ENCODE measurements at places on chromosomes 3 and 15.

- DNase-seq: no peak
These were observed 6.4 kb upstream of the ANKRD63 start for GRCh38 chr15:40289140-40289775.

DNA sequence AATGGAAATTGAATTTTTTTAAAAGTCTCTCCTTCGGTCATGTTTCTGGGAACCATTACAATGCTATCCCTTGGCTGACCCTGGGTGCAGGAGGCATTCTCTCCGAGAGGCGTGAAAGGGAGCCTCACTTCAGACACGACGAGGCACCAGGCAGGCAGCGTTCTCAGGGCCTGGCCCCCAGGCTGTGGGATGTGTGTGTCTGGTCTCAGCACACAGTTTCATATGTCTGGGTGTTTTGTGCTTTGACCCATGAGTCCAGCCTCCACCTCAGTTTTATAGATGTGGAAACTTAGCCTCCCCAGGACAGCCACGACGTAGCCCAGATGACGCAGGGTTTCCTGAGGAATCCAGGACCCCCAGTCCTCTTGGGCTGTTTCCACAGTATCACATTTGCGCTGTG lies 34.0 kb downstream of the FGD5 start:
- DNase-seq: no peak

DNA sequence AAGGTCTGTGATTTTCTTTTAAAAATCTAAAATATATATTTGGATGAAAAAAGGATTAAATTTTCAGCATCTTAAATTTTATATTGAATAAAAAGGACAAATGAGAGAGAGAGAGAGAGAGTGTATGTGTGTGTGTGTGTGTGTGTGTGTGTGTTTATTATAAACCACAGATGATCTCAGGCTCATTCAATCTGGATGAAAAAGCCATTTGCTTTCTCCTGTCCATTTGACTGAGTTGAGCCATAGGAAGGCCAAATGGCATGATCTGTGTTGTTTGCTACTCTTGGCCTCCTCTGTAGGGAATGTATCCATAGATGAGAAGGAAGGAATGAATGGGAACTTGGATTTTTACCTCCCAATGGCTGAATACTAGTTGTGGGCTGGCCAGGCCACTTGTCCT lies 92.5 kb upstream of the MEX3B start:
- no peak for DNase-seq

- no peak for DNase-seq
These were observed 59.5 kb downstream of the FNDC3B start for GRCh38 chr3:172098698-172099494.

DNA sequence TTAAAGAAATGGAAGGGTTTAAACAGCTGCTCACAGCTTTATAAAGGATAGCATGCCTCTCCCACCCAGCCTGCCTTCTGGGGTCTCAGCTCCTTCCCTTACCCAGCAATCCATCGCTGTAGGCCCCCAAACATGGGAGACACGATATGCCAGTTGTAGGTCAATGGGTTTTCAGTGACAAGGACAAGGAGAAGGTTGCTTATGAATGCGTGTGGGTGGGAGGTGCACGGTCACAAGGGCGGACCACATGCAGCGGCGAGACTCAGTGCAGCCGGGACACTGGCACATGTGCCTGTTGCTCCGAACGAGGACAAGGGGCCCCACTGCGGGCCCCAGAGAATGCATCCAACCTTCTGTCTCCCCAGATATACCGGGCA lies 67.0 kb downstream of the MGLL start:
- no peak for DNase-seq

- DNase-seq: no peak
These were observed 83.6 kb downstream of the PDZRN3 start for GRCh38 chr3:73540969-73541740.

- DNase-seq: no peak
These were observed 730 bp downstream of the FETUB start for GRCh38 chr3:186640929-186641328.

- DNase-seq: no peak
These were observed 200.6 kb downstream of the SEMA6D start for GRCh38 chr15:47917881-47918280.

GRCh38 chr15:101201411-101202174 lies 50.3 kb downstream of the CHSY1 start:
- DNase-seq: peak; percentile 93

- DNase-seq: no peak
These were observed 9.9 kb downstream of the PDIA5 start for GRCh38 chr3:123076496-123077418.

DNA sequence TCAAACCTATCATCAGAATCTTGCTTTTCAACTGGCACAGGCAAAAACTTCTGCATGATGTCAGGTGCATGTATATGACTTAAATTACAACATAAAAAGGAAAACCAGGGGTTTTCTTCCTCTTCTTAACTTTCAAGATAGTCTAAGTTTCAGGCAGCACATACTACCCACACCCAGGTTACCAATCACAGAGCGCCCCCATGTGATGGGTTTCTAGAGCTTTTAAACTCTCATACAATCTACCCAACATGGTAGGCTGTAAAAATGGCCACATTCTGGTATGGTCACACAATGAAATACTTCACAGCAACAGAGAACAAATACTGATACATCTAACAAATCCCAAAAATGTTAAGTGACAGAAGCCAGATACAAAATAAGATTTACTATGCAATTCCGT lies 7.4 kb downstream of the MESD start:
- DNase-seq: no peak

- no peak for DNase-seq
These were observed 46.7 kb upstream of the PROK2 start for GRCh38 chr3:71831599-71831998.

DNA sequence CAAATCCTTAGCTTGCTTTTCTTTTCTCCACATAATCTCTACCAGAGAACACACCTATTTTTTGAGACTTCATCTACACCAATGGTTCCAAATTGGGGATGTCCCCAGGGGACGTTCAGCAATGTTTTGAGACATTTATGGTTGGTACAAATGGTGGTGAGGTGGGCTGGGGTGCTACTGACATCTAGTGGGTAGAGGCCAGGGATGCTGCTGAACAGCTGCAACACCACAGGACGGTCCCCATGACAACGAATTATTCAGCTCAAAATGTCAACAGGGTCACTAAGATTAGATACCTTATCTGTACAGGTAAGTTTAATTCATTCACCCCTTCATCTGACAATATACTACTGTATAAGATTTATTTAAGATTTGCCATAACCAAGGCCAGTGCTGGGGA lies 14.4 kb downstream of the GK5 start:
- DNase-seq: no peak

GRCh38 chr15:59410391-59410896 lies 27.5 kb upstream of the FAM81A start:
- no peak for DNase-seq

DNA sequence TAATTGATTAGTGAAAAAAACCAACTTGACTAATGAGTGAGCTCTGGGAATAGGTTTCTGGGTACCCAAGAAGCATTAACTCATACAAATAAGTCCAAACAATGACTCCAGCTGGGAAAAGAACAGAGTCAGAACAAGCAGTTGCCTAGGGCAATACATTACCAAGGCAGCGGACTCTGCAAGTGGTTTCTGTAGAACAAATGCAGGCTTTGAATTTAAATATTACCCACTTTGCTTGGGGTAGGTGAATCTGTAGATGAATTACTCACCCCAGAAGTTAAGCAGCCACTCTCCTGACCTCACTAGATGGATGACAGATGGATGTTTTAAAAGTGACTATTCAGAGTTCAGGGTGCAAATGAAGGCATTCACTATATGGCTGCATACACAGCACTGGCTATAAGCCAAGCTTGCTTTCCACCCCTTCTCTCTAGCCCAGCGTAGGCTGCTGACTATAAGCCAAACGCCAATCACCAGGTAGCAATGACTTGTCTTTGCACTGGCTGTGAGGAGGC lies 73.1 kb upstream of the BHLHE40 start:
- no peak for DNase-seq

DNA sequence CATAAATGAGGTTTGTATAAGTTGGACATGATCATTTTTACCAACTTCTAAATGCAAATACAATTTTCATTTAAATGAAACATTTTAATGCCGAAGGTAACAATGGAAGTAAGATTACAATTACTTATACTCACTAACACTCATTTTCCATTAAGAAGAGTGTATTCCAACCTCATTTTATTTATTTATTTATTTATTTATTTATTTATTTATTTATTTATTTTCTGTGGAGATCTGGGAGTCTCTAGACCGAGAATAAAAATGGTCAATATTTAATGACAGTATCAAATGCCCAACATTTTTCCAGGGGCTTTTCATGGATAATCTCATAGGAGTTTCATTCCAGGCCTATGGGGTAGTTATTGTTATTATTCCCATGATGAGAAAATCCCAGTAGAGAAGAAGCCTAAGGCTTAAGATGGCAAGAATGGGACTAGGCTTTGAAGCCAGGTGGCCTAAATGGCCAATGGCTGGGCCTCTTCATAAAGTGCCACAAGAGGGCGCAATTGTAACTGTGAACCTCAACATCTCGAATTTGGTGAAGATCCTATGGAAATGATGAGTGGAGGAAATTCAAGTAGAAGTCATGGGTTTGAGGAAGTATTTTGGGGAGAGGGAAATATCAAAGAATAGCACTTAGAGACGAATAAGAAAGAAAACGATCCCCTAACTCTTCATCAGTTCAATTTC lies 21.3 kb downstream of the VGLL3 start:
- DNase-seq: no peak

GRCh38 chr3:114329823-114330222 lies 36.0 kb downstream of the TIGIT start:
- DNase-seq: no peak

GRCh38 chr3:47054412-47054811 lies 74.9 kb downstream of the NBEAL2 start:
- no peak for DNase-seq

GRCh38 chr3:74127256-74127655 lies 487.2 kb downstream of the CNTN3 start:
- DNase-seq: no peak

GRCh38 chr15:63576441-63576840 lies 20.7 kb upstream of the FBXL22 start:
- DNase-seq: no peak

DNA sequence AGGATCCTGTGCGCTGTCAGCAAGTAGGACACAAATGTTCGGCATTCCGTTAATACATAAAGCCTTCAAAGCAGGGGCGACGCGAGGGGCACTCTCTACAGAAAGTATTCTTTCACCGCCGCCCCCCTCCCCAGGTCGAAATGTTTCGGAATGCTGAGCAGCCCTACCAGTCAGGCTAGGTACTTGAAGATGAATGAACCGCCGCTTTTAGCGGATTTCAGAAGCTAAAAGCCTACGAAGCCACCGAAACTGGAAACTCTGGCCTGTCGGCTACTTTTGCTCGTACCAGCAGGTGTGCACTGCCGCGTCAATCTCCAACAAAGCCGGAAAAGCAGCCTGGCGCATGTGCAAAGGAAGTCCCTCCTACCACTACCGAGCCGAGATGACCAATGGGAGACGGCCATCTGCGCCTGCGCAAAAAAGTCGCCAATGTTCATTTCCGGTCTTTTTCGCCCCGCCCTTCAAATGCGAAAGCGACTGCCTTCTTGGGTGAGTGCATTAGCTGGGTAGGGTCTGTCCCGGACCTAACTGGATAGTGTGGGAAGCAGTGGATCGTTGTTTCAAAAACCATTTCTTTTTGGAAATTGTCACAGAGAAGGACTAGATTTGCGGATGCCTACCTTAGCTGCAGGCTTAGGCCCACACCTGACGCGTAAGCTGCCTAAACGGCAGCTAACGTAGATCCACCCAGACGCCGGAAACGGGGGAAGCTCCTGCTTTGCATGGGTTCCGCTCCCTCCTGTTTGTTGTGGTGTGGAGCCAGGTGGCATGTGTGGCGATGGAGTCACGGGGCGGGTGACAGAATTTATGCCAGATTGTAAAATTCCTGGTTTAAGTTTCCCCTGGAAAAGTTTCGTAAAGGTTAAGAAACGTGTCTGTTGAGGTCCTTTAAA lies at the start of gene WDR5B:
TSS of gene WDR5B (minus strand) at position 301 of the 893 bp plus-strand sequence. CDS start 534 bp downstream, outside the sequence.
- peak; percentile 86 for DNase-seq

DNA sequence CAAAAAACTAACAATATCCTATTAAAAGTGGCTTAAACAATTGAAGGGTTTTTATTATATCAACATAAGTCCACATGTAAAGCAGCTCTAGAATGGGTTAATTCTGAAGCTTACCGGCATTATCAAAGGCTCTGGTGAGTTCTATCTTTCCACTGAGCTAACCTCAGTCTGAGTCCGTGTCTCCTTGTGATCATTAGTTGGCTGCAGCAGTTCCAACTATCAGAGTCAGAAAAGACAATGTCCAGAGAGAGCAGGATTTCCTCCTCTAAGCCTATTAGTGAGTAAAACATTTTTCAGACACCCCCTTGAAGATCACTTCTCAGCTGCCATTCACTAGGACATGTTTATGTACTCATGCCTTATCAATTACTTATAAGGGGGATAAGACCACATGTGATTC lies 49.9 kb downstream of the DHX36 start:
- no peak for DNase-seq

- no peak for DNase-seq
These were observed 21.0 kb upstream of the MCF2L2 start for GRCh38 chr3:183449391-183449790.

GRCh38 chr3:171807129-171807675 lies 3.1 kb downstream of the PLD1 start:
- DNase-seq: no peak

DNA sequence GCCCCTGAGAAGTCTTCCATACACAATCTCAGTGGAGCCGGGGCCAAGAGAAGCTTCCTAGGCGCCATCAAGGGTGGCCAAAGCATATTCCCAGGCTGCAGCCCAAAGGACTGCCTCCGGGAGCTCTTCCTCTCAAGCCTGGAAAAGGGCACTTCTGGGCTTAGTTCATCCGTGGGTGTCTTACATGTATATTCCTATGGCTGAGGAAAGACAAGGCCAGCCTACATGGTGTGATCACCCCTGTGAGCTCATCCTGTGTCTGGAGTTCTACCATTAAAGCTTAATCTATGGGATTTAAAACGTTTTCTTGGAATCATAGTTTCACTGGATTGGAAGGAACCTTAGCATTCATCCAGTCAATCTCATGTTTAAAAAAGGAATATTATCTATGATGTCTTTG lies 21.9 kb upstream of the TIMP4 start:
- DNase-seq: no peak

- peak; percentile 54 for DNase-seq
These were observed 167.2 kb downstream of the KCNMB2 start for GRCh38 chr3:178703268-178703975.

DNA sequence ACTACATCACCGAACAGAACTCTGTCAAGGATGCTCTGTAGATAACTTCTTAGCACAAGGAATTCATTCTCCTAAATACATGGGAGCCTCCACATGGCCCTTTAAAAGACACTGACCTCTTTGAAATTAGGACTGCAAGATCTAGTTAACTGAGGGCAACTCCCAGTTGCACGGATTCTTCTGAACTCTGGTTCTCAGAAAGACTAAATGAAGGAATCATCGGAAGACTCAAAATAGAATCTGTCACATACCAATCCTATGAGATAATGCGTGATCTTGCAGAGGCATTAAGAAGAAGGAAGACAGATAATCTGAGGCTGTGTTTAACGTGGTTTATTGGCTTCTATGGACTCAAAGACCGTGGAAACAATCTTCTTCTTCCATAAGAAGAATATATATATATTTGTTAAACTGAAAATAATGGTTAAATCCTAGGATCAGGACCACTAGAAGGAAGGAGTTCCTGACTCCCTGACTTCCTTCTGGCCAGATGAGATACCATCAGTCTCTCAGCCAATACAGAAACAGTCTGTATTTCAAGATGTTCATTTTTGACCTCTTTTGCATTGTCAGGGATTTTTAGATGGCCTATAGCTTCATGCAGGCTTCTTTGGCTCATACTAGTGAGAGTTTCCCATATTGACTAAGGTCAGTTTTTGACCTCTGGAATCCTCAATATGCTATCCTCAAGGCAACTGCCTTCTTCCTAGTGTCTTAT lies 33.9 kb upstream of the TBC1D23 start:
- no peak for DNase-seq

Measured in AG04449 (cell line).